ENCODE measurements at places on chromosomes 6 and 20.
A peak's percentile ranks its signal among the peaks of the same experiment; 100 is the strongest.

DNA sequence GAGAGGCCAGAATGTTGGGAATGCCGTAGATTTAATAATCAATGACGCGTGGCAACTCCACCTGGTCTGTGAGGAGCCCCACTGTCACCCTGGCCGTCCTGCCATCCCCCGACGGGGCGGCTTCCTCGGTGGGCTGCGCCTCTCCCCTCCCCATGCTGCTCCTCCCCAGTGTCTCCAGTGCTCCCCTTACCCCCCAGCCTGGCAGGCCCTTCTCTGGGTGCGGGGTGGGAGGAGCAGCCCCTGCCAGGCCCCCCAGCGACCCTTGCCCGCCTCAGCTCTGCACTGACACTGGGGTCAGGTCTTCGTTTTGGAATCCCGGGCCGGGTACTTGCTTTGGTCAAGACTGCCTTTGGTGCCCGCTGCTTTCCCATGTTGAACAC is 82.3 kb upstream of the FRMD1 start:
- peak; percentile 15 for DNase-seq

DNA sequence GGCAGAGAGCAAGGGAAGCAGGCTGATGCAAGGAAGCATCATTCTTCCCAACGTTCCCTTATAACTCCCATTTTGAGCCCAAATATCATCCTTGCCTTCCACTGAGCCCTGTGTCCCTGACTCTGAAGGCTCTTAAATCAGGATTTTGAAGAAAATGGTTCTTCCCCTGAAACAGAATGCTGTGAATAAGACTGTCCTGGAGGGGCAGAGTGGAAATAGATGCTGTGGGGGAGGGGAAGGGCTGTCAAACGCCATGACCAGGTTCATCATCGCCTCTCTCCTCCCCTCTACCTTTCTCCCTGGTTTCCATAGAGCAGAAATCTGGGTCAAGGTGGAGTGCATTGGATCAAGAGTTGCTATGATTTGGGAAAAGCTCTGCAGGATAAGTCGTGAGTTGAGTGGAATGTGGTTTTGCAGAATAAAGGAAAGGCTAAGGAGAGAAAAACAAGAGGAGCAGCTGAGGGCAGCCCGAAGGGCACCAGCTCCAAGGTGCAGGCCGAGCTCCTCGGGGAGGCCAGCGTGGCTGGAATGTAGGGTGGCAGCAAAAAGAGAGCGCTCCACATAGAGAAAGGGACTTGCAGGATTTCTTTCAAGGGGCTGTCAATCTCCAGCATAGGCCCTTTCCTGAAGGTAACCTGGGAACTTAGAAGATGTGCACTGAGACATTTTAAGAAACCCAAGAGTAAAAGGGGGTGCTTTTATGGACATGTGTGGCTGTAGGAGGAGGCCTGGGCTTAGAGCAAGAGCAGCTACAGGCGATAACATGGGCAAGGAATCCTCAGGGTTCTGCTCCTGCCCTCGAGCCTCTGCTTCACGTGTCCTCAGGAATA is 120.8 kb upstream of the CDYL start:
- no peak for DNase-seq

DNA sequence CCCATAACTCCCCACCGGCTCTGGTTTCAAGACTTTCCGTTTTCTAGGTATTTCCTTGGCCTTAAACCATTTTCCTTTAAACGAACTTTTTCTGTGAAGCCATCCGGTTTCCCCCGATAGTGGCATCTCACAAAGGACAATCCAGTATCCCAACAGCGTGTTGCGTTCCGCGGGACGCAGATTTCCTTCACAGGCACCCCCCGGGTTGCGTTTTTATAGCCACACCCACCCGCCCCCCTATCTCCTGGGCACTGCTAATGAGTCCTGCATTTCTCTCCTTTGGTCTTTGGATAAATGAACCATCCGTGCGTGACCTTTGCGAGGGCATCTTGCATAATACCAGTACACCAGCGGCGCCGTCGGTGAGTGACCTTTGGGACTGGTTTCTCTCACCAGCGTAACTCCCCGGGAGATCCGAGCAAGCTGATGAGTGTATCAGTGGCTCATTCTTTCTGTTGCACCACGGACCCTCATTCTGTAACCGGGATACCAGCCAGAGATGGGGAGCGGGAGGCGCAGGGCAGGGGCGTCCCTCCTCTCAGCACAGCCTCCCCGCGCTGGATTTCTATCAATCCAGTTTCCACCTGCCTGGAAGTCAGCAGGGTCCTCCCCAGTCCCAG is 586 bp upstream of the NQO2 start:
- DNase-seq: no peak

DNA sequence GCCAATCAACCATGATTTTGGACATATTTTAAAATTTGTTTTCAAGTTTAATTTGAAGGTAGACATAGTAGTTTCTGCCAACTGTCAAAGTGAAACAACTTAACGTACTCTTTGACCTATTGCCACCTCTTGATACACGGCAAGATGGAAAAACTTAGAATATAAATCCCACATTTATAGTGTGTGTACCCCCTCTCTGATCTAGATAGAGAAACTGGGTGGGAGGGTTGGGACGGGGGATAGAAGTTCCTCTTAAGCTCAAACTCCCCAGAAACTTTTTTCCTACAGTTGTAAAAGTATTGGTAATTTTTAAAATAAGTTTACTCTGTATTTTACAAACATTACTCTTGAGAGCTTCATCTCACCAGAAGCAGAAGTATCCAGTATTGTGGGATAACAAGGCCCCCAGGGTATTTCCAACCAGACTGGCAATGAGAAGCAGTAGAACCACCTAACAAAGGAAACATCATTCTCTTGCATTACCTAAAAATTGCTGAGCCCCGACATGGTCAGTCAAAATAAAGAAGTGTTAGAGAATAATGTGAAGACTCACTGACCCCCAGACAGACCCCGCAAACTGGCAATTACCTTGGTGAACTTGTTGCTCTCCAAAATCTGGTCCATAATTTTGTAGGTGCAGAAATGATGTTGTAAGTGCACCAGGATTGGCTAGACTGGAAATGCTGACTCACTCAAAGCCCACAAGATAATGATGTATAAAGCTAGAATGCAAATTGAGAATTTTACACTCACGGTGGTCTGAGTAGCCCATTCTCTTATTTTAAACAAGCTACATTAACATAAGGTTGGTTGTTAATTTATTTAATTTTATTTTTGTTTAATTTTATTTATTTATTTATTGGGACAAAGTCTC is 74.7 kb upstream of the TNFAIP3 start:
- no peak for DNase-seq

DNA sequence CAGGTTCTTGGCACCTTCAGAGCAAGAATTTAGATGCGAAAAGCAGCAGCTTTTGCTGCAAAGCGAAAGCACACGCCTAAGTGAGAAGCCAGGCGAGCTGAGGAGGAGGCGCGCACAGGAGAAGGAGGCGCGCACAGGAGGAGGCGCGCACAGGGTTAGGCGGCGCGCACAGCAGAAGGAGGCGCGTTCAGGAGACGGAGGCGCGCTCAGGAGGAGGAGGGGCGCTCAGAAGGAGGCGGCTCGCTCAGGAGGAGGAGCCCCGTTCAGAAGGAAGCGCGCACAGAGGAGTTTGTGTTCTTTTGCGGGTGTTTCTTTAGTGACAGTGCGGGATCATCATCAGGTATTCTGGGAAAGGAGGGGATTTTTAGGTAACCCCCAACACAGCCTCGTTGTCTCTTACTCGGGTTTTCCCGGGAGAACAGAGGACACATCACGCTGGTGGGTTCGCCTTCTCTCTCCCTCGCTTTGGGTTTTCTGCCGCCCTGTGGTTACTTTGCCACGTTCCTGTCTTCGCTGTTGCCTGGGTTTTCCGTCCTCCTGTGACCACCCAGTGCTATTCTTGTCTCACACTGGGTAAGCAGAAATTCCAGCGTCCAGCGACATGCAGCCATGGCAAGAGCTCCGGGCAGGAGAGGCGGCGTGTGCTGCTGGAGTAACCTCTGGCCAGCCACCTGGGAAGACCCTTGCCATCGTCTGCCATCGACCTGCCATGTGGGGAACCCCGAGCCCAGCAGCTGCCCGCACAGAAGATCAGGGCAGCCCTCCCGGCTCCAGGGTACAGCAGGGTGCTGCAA is 47.0 kb downstream of the WDR27 start:
- peak; percentile 69 for DNase-seq

DNA sequence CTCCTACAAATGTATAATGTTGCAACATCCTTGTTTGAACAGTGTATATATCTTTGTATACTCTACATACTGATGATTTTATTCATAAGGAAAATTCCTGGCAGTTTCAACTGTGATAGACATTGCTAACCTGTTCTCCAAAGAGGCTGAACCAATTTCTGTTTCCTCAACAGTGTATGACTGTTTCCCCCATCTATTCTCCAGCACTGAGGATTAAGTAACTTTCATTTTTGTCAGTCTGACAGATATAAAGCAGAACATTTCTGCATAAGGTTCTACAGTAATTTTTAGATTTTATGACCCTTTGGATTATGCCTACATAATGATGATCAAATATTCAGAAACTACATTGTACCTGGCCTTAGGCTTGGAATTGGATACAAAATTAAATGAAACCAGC is 9.9 kb downstream of the PPP1R16B start:
- DNase-seq: no peak

- no peak for DNase-seq
Measured at GRCh38 chr6:34152806-34153520, 7.1 kb upstream of the GRM4 start.

DNA sequence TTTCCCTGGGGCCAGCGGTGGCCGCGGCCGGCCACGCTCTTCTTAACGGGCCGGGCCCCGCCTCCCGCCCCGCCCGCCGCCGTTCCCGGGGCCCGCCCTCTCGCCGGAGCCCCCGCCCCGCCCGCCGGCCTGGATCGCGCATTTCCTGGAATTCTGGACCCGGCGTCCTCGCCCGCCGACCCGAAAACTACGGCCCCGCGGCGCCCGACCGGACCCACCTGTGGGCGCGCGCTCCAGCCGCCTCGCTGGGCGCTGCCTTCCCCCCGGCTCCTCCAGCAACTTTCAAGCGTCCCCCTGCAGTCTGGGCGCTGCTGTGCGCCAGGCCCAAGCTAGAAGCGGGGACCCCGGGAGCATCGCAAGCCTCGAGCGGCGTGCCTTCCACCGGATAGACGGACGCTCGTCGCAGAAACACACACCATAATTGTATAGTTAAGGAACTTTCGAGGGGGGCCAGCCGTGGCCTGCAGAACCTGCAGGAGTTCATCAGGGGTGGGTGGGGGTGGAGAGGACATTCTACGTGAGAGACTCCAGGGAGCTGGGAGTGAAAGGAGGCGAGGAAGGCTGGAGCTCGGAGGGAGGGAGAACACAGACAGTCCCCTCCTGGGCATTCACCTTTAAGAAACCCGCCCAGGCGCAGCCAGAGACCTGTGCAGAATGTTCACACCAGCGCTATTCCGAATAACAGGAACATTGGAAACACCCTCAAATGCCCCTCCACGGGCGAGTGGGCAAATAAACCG is at the start of gene ADA:
TSS of gene ADA (minus strand) at position 16 of the 740 bp plus-strand sequence. CDS start 92 bp downstream, outside the sequence.
- DNase-seq: peak; percentile 81

GRCh38 chr6:31356216-31356945 is 598 bp downstream of the HLA-B start:
- DNase-seq: peak; percentile 48

DNA sequence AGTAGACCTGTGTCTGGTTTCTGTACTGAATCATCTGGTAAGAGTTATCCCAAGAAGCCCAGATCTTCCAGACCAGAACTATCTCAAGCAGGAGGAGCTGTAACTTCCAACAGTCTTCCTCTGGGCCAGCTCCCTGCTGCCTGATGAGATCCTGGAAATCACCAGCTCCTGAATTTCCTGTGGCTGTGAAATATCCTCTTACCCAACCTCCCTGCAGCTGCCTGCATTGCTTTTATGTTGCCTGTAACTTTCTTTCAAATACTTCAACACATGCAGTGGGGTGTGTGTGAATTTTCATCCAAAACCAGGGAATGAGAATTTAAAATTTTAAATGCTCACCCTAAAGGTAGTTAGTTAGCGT is 160.5 kb upstream of the LAMP5 start:
- DNase-seq: no peak

GRCh38 chr20:4161401-4162251 is 146.3 kb upstream of the RNF24 start:
- peak; percentile 89 for DNase-seq

- no peak for DNase-seq
Measured at GRCh38 chr20:11705512-11705911, 212.2 kb upstream of the BTBD3 start.

DNA sequence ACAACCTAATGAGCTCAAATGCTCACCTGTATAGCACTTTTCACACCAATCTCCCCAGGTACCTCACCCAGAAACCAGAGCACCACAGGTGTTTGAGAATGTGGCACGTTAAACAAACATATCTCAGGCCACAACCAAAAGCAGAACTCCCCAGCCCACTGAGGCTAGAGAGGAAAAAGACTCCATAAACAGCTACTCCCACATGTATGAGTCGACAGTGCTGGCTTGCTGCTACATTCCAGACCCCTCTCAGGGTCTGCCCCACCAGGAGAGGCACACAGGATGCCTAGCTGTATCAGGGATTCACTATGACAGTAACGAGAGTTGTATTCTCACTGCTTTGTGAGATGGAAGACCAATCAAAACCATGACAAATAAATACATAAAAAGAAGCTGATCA is 242.6 kb upstream of the ARID1B start:
- no peak for DNase-seq

DNA sequence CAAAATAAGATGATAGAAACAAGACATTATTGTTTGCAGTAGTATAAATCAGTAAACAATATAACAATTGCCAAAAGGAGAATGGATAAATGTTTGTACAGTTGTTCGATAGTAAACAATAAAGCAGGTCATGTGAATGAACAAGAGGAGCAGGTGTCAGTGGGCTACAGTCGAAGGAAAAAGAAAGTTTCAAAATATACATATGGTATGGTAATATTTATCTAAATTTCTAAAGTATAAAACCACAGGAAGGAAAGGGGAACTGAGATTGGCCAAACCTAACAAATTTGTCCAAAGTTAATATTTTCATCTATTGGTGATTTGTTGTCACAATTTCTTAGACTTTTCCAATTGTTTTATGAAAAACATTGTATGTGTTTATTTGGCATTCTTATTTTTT is 110.9 kb downstream of the SH3BGRL2 start:
- no peak for DNase-seq

- no peak for DNase-seq
Measured at GRCh38 chr20:44571362-44571988, 10.9 kb upstream of the PKIG start.

GRCh38 chr6:129698430-129698829 is 11.5 kb downstream of the ARHGAP18 start:
- DNase-seq: no peak

GRCh38 chr6:29489286-29489685 is 1.5 kb upstream of the MAS1L start:
- DNase-seq: no peak

GRCh38 chr20:49037962-49038387 is 8.1 kb upstream of the CSE1L start:
- no peak for DNase-seq

DNA sequence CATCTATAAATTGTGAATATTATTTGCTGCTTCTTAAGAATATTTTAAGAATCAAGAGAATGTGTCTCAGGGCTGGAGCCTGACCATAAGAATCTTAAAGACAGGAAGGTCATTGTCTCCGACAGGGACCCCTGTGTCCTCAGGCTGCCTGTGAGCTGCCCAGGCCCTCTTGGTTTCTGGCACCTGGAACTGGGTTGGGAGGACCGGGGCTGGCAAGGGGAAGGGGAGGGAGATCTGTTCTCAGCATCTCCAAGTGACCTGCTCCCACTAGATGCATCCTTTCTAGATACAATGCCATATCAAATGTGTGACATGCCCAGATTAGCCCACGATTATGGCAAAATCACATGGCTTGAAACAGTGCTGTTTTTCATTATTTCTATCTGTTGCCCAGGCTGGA is 110.5 kb downstream of the SCML4 start:
- DNase-seq: no peak

Data from colonic mucosa (tissue), 4 donors.